Smooth muscle cell of bladder (primary cell): ENCODE measurements at places on chromosomes 12 and 14. TPM values are rescaled to one million over a fixed set of nuclear protein-coding genes. Genes with fewer than 3 reads are reported as not detected.

The CD27 gene
- 0.09 and 0.14 TPM in 2 replicates for total RNA-seq

The KLRC1 gene
- total RNA-seq, result not detected in 2 replicates

The B4GALNT3 gene
- total RNA-seq, result under 0.01 TPM in 1 of 2 replicates, not detected in the other

The KRT83 gene
- total RNA-seq, result 0.14 TPM in 1 of 2 replicates, not detected in the other

The KRT6A gene
- total RNA-seq, result 3.7 and 22.8 TPM in 2 replicates

The RNASE4 gene
- total RNA-seq, result 14.4 and 29.1 TPM in 2 replicates

The ITGB7 gene
- 0.14 and 0.37 TPM in 2 replicates for total RNA-seq

The GPRC5A gene
- 20.6 and 25.9 TPM in 2 replicates for total RNA-seq

The RERG gene
- total RNA-seq, result 0.28 TPM in 2 replicates

The DACT1 gene
- total RNA-seq, result 44.8 and 78.7 TPM in 2 replicates

The ALKBH1 gene
- 7.7 and 7.9 TPM in 2 replicates for total RNA-seq

The PRR4 gene
- 0.37 and 0.57 TPM in 2 replicates for total RNA-seq

The PZP gene
- total RNA-seq, result not detected in 2 replicates

The PROX2 gene
- total RNA-seq, result not detected in 2 replicates

The FAM161B gene
- 2.8 TPM in 2 replicates for total RNA-seq

The ABCD2 gene
- total RNA-seq, result under 0.01 and 0.09 TPM in 2 replicates

The TMTC1 gene
- 83.5 and 88.6 TPM in 2 replicates for total RNA-seq

The UNC79 gene
- under 0.01 and 0.18 TPM in 2 replicates for total RNA-seq

The ARMH4 gene
- total RNA-seq, result 1.00 and 4.0 TPM in 2 replicates

The GPR135 gene
- 2.1 and 3.2 TPM in 2 replicates for total RNA-seq
